ENCODE measurements at places on chromosomes 1 and 21.

GRCh38 chr1:245877976-245878375 is 629.1 kb downstream of the SMYD3 start:
- no peak for DNase-seq

DNA sequence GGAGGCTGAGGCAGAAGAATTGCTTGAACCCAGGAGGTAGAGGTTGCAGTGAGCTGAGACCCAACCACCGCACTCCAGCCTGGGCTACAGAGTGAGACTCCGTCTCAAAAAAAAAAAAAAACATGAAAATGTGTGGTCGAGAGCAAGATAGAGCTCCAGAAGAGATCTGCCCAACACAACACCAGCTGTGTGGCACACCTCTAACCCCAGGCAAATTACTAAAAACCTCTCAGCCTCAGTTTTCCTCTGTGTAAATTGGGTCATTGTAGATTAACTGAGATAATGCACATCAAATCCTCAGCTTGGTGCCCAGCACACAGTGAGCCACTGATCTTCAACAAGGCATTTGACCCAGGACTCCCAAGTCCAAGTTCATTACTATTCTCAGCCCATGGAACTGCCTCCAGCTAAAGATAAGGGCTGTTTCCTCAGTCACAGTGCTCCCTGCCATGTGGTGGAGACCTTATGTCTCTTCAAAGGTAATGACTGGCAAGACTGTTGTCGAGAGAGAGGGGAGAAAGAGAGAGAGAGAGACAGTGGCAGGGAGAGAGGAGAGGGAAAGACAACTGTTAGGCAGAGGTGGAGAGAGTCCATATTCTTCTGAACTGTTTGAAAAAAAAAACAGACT is 58.1 kb downstream of the PTP4A2 start:
- no peak for DNase-seq

DNA sequence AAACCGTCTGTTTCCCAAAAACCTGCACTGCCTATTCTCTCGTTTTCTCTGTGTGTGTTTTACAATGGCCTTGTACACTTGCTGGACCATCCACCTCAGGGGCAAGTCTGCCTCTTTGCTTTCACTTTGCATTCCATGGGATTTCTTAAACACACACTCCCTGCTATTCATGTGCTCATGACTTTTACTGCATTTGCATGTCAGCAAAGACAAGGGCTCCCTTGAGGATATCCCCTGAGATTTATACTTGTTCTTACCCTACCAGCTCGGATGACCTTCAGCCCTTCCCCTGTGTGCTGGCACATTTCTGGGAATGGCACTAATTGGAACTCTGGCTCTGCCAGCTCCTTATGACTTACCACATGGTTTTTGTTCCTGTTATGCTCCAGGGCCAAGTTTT is 386.9 kb downstream of the AMY1C start:
- no peak for DNase-seq

- no peak for DNase-seq
These were observed 15.9 kb downstream of the KIAA1614 start for GRCh38 chr1:180928331-180929230.

DNA sequence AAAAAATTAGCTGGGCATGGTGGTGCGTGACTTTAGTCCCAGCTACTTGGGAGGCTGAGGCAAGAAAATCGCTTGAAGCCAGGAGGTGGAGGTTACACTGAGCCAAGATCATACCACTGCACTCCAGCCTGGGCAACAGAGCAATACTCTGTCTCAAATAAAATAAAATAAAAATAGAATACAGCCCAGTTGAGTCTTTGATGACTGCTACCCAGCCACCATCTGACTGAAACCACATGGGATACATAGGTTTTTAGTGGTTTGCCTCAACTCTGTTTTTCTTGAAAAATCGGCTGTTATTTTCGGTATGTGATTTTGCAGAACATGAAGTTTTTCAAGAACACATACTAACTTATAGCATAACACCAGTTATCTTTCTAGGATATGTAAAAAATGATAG is 46.5 kb downstream of the EPRS1 start:
- no peak for DNase-seq
